ENCODE measurements at places on chromosomes 12 and 14.

GRCh38 chr12:111759991-111760390 is 6.7 kb upstream of the ALDH2 start:
- DNase-seq = no peak

GRCh38 chr12:14185427-14186192 is 179.9 kb upstream of the ATF7IP start:
- peak; percentile 35 for DNase-seq

DNA sequence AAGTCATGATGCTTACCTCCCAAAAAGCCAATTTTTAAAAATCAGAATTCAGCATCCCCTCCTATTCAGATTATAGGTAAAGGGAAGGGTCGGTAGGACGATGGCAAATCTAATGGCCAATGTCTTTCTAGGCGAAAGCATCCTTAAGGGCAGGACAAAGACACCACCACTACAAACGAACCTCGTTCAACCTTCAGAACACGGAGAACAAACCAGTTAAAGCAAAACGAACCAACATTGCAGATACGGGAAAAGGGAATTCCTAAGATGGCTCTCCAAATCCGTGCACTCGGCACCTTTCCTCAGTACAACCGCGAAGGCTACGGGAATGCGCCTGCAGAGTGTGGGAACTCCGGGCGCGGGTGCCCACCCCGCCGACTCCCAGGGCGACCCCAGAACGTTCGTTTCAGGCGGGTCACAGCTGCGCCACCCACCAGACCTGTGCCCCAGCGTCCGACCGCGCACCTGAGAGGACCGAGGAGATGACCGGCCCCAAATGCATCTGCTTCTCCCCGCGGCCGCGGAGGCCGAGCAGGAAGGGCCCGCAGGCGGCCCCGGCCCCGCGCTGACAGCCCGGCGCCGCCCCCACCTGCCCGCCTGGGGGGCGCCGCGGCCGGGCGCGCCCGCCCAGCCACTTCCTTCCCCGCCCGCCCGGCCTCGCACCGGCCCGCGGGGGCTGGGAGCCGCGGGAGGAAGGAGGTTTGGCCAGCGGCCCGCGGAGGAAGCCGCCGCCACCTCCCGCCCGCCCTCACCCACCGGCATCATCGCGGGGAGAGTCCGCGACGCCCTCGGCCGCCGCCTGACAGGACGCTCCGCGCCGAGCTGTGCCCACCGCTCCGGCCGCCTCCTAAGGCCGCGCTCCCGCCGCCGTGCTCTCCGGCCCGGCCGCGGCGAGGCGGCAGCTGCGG is 578 bp downstream of the PPP1R13B start:
- DNase-seq = no peak

DNA sequence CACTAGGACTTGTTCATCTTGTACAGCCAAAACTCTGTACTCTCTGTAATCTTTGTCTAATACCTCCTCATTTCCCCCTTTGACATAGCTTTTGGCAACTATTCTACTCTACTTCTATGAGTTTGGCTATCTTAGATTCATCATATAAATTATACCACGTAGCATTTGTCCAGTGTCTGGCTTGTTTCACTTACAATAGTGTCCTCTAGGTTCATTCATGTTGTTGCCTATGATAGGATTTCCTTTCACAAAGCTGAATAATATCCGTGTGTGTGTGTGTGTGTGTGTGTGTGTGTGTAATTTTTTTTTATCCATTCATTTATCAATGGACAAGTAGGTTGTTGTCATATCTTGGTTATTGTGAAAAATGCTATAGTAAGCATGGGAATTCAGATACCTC is 209.5 kb downstream of the KCNC2 start:
- no peak for DNase-seq

DNA sequence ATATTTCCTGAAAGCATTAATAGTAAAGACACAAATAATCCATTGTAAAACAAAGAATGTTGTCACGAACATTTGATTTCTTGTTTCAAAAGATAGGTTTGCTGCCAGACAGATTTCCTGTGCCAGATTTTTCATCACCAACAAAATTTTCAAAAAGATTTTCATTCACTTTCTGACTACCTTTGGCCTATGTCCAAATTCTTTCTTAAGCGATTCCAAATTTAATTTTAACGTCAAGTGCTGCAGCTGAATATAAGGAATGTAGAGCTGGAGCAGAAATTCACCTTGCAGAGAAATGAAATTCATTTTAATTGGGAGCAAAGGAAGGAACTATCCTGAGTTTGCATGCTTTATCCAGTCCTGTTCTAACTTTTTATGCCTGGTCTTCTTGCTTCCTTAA is 277.4 kb downstream of the CCER1 start:
- DNase-seq = no peak

DNA sequence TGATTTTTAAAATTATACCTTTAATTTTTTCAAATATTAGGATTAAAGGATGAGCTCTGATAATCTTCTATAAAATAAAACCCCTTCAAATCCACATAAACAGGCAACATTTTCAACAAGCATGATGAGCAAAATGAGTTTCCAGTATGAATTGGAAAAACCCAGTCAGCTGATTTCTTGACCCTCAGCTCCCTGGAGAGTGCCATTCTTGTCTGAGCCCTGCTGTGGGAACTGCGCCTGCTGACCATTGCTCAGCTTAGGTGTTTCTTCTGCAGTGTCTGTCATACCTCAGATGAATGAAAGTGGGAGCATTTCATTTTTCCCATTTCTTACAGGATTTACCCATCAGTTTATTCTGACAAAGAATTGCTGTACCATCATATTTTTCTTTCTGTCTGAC is 27.6 kb downstream of the MAPKAPK5 start:
- peak; percentile 11 for DNase-seq
